ENCODE measurements at places on chromosomes 6 and 20.

DNA sequence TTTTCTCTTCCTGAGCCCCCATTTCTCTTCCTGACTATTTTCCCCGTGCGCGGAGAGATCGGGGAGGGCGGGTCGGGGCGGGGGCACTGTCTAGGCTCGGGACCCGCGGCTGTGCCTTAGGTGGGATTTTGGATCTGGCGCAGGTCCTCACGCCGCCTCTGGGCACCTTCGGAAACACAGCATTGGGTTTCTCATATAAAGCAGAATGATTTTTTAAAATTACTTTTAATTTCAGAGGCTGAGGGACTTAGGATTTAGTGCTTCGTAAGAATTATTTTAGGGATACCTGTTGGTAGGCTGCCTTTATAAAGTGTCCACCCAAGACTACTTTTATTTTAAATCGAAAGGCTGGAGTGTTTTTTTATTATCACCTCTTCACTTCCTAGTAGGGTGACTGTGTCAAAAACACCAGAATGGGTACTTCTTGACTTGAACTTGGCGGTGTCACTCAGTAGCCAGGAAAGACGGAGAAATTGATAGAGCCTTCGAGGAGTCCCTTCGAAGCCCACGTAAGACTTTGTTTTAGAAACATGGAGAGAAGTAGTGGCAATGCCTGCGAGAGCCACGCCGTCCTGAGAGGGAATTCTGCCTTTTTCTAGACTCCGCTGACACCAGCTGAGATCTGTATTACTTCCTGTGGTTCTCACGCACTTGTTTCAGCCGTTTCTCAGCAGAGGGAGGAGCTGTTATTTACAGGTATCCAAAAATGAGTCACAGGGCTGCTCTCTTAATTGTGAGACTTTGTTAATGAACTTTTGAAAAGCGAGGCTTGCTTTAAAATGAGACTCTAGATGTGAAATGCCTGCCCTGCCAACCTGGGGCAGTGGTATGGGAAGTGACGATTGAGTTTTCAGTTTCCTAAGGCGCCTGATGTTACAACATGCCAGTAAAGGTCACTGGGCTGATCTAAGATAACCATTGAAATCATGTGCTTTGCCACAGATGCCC is 667 bp downstream of the STX11 start:
- DNase-seq: peak; percentile 21

DNA sequence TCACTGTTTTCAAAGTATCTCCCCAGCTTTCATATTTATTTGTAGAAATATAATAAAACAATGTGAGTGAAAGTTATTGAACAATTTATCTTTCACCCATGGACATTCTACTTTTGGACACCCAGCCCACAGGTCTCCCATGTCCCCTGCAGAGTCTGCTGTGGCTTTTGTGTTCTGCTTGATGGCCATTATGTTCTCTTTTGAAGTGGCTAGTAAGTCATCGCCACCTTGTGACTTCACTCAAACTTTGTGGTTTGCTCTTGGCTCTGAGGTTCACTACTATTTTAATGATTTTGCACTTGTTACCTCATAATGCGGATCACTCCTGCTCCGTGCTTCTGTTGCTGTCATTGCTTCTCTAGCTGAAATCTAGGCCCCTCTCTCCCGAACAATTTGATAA is 10.2 kb upstream of the DEFB113 start:
- DNase-seq: no peak

DNA sequence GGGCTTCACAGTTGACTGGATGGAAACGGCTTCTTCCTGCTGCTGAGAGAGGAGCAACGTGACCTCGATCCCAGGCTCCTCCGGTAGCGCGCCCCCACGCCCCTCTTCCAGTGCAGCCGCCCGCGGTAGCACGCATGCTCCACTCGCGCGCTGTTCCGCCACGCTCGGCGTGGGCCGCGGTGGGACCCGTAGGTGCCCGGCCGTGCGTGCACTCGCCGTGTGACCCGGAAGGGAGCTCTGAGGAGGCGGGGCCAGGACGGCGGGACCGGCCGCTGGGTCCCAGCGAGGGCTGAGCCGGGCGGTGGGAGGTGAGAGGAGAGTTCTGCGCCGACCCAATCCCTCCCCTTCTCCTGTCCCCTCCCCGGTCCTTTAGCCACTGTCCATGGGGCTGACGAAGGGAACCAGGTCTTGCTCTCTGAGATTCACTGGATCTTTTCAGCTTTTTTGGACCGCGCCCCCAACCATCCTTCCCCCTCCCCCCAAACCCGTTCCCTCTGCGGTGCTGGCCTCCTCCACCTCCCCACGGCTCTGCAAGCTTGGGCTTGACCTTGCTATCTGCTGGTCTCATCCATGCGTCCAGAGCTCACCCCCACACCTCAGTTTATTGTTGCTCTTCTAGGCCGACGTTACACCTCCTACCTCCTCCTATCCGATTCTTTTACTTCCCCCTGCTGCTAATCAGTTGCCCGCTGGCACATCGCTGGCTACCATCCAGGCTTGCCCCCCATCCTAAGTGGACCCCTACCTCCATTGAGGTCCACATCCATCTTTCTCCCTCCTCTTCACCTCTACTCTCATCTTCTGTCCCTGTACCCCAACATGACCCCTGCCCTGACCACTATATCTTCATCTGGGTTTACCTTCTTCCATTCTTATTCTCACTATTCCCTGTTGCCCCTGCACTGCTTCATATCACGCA is at the start of gene CUL9:
Gene CUL9, plus strand, starts transcription at position 255 of the 919 bp plus-strand sequence. CDS start 2,115 bp downstream, outside the sequence.
- peak; percentile 67 for DNase-seq

DNA sequence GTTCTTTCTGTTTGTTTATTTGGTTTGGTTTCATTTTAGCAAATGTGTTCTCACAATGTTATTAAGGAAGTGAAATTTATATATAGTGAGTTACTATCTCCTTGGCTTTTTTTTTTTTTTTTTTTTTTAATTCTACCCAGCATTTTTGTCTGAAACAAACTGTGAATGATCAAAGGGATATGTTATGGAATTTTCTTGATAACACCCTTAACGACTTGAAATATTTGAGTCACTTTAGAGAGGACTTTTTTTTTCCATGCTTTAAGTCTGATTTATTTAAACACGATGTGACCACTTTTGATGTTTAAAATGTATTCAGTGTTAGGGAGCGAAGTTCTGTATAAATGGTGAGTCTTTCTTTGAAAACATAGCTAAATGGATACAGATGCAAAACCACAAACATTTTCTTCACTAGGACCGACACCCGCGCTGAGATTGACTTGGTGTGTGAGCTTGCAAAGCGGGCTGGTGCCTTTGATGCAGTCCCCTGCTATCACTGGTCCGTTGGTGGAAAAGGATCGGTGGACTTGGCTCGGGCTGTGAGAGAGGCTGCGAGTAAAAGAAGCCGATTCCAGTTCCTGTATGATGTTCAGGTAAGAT is 149.7 kb downstream of the MTHFD1L start:
- peak; percentile 78 for DNase-seq

DNA sequence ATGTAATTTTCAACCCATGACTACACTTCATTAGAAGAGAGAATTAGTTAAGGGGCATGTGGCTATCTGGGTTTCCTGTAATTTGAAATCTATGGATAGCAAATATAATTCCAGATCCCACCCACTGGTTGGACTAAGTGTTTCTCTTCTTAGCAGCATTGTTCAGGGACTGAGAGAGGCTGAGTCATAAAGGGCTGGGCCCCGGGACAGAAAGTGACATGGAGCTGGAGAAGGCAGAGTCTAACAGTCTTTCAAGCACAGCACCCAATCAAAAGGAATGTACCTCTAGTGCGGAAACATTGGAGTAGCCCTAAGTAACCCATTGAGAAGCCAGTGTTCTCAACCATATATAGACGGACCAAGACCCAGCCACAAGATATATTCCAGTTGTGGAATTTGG is 363.9 kb downstream of the DHX35 start:
- DNase-seq: no peak

GRCh38 chr6:36577301-36577700 is 16.9 kb upstream of the SRSF3 start:
- peak; percentile 93 for DNase-seq

DNA sequence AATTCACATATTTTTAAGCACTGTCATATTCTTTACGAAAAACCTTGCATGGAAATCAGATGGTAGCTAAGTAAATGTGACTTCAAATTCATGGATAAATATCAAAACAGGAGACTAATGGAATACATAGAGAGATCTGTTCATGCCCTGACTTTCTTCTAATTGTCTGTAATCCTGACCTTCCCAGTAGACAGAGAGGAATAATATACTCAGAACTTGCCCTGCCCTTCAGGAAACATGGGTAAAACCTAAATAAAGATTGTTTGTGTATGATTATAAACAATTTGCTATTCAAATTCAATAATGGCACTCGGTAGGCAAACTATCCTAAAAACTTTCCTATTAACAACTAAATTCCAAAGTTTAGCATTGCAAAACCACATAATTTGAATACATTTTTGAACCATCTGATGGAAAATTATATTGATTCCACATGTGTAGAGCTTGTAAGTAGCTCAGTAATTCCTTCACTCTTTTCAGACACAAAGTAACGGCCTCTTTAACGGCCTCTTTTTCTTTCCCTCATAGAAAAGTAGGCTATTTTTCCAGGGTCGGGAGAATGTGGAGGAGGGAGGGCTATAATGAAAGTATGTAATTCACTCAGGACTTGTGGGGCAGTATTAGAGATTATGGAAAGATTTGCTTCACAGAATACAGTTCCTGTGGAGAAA is 227.6 kb downstream of the ALDH8A1 start:
- peak; percentile 71 for DNase-seq

GRCh38 chr20:51667002-51667408 is 101.2 kb downstream of the ATP9A start:
- no peak for DNase-seq

- DNase-seq: peak; percentile 37
Observed at GRCh38 chr6:53529324-53530036, 15.4 kb downstream of the GCLC start.

DNA sequence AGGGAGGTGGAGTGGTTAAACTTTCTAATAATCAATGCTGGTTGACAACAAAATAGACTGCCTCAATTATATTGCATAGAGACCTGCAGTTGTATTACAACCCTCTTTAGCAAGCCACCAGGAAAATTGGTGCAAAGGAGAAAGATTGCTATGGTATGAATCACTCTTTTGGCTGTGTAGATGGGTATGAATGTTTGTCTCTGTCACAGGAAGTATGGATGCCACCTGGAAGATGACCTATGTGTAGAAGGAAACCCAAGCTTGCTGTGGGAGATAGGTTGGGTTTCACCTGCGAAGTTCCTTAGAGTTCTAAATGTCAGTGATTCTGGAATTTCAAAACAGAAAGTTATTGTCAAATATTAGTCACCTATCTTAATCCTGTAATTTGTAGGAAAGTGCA is 134.6 kb downstream of the SOBP start:
- peak; percentile 13 for DNase-seq

DNA sequence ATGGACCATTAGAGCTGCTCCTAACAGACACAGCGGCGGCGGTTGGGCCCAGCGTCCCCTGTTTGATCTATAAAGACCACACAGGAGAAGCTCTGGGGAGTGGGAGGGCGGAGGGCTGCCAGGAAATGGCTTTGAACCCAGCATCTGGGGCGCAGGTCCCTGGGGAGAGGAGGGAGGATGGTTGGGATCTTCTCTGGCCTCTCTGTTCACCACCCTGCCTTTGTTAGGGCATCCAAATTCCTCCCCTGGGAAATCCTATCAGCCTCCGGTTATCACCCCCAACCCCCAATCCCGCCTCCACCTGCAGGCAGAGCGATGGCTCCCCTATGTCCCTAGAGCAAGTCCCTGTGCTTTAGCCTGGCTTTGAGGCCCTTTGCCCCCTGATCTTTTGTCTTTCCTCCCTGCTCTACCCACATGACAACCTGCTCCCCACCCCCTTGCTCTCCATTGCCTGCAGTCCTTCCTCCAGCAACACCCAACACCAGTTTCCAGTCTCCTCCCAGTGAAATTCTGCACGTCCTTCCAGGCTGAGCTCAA is 7.1 kb downstream of the XKR7 start:
- no peak for DNase-seq

- no peak for DNase-seq
Observed at GRCh38 chr20:53559816-53560215, 33.8 kb downstream of the ZNF217 start.

DNA sequence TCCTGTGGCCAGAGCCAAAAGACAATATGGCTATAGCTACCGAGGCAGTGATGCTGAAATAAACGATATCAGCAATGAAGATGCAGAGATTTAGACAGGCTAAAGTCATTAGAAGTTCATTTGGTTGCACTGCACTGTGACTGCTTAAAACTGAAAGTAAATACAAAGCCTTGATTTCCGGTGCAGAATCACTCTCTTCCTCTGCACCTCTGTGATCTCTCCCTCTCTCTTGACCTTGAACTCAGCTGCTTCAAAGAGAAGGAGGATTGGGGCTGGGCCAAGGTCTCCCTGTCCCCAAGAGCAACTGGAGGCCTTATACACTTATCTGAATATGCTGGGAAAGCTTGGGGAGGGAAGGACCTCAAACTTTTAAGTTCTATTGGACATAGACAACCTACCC is 34.6 kb upstream of the SPACA1 start:
- DNase-seq: no peak

DNA sequence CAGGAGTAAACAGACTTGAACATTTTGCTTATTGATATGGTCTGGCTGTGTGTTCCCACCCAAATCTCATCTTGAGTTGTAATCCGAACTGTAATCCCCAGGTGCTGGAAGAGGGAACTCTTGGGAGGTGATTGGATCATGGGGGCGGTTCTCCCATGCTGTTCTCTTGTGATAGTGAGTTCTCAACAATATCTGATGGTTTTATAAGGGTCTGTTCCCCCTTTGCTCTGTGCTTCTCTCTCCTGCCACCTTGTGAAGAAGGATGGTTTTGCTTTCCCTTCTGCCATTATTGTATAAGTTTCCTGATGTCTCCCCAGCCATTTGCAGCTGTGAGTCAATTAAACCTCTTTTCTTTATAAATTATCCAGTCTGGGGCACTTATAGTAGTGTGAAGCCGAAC is 40.0 kb downstream of the MYLIP start:
- DNase-seq: peak; percentile 49

GRCh38 chr6:28537065-28537464 is 11.4 kb downstream of the GPX5 start:
- DNase-seq: peak; percentile 18

DNA sequence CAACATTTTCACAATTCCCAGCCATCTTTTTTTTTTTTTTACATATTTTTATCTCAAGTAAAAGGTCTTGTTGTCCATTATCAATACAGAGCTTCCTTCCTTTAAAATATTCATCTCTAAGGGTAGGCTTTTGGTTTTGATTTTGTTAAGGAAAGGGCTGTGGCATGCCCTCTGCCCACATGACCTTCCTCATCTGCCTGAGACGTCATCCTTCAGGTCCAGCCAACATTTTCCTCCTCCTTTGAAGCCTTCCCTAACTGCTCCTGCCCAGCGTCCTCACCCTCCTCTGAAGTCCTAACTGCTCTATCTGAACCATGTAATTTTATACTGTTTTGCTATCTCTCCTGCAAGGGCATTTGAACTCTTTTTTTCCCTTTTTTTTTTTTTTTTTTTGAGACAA is 73.9 kb upstream of the TGM3 start:
- DNase-seq: no peak
